ENCODE measurements at places on chromosomes 7 and 10. TPM values are rescaled to one million over a fixed set of nuclear protein-coding genes. Genes with fewer than 3 reads are reported as not detected.

The CFAP70 gene
- 0.25 TPM for total RNA-seq

The GPR15LG gene
- total RNA-seq = not detected

The ZNF273 gene
- total RNA-seq = 8.6 TPM

The ATG9B gene
- 9.6 TPM for total RNA-seq

The PNLIP gene
- total RNA-seq = not detected

The CYP3A7 gene
- total RNA-seq = not detected
